CD4-positive, alpha-beta memory T cell (primary cell): ENCODE measurements at places on chromosomes 12 and 14. TPM values are rescaled to one million over a fixed set of nuclear protein-coding genes. Genes with fewer than 3 reads are reported as not detected.

GRCh38 chr14:51481643-51482042 lies 170.1 kb upstream of the FRMD6 start:
- no peak for DNase-seq

DNA sequence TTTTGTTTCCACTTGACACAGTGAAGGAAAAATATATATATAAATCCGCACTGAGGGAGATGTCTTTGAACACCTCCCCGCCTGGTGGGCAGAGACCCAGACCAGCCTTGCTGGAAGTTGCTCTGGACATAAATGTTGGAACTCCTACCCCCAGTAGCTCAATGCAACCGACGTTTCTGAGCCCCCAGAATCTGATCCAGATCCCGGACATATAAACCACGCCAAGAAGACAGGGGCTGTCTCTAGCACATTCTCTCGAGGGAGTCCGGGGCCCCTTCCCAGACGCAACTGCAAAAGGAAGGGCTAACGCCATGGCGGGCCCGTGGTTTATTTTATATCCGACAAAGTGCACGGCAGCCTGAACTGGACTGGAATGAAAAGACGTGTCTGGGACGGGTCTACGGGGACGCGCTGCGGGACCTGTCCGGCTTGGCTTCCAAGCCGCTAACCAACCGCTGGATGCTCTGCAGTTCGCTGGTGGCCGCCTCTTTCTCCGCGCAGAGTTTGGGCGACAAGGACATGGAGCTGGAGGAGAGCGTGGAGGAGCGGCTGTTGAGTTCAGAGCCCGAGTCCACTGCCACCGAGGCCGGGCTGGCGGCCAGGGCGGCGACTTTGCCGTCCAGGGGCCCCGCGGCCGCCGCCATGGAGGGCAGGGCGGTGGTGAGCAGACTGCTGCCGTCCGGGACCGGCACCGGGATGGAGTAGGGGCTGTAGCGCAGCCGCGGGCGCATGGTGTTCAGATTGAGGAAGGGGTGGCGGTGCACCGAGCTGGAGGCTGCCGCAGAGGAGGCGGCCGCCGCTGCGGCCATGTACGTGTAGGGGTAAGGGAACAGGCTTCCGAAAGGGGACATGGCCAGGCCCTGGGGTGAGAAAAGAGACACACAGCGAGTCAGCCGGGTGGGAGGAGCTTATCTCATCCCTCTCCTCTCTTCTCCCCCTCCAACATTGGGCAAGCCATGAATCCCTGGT lies 12.2 kb downstream of the TBX3 start:
- DNase-seq, result no peak

DNA sequence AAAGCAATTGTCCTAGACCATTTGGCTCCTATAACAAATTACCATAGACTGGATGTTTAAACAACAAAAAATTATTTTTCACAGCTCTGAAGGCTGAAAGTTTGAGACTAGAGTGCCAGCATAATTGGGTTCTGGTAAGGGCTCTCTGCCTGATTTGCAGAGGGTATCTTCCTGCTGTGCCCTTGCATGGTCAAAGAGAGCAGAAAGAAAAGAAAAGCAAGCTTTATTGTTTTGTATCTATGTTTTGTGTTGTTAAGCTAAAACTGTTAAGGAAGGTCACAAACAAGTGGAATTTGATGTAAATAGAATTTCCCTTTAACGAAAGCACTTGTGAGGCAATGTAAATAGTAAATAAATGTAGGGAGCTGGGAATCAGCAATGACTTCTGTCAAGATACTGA lies 1031.0 kb upstream of the ATXN7L3B start:
- DNase-seq, result no peak

- DNase-seq, result no peak
These were observed 531.2 kb upstream of the MGAT4C start for GRCh38 chr12:86787419-86787818.

DNA sequence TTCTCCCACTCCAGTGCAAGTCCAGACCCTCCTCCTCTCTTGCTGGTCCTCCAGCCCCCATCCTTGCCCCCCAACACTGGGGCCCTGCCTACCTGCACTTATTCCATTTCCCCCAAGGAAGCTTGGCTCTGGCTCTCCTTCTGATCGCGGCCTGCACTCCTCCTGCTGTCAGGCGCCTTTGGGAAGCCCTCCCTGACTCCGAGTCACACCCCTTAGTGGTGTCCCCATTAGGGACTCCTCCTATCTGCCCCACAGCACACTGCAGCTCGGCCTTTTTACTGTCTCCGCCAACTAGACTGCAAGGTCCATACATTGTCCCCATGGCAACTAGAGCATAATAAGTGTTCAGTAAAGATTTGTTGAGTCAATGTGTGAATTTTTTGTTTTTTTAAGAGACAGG lies 32.9 kb downstream of the FIGNL2 start:
- DNase-seq, result no peak

GRCh38 chr12:69676257-69677012 lies 22.7 kb downstream of the BEST3 start:
- DNase-seq, result no peak

- DNase-seq, result no peak
These were observed 206.7 kb upstream of the PWP1 start for GRCh38 chr12:107478881-107479280.

DNA sequence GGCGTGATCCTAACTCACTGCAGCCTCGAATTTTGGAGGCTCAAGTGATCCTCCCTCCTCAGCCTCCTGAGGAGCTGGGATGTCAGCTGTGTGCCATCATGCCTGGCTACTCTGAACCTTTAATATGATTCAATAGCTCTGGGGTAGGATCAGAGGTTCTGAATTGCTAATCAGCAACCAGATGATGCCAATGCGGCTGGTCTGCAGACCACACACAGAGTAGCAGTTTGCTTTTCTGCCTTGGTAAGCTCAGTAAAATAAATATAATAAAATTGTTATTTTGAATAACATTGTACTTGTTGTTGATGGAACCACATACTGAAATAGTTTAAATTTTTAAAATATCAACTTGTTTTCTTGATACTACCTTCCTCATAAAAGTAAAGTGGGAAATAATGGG lies 86.6 kb downstream of the NTN4 start:
- DNase-seq, result no peak

- no peak for DNase-seq
These were observed 216 bp downstream of the IKBIP start for GRCh38 chr12:98644433-98644711.

DNA sequence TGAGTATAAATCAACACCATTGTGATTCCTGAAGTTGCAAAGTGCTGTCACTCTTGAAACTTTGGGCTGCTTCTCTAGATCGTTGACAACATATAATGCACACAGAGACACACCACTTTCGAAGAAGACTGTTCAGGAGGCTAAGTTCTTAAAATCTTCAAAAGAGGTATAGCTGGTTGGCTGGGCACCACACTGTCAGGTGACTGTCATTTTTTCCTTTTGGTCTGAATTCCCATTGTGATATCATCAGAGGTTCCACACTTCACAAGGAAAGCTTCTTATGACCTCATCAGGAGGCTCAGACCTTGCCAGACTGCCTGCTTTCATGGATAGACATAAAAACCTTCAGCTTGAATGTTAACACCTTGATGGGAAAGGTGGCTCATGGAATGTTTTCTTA lies at the start of the genes CAPZA3 and PLCZ1:
CAPZA3 (plus strand) TSS at position 301 of the 400 bp plus-strand sequence. CDS start 150 bp downstream, outside the sequence.
PLCZ1 (minus strand) TSS at position 194 of the 400 bp plus-strand sequence. CDS start 641 bp downstream, outside the sequence.
- DNase-seq, result no peak

GRCh38 chr14:89565607-89566006 lies 148.6 kb upstream of the FOXN3 start:
- DNase-seq, result no peak

MYF5 gene
- not detected for total RNA-seq

SRSF5 gene
- total RNA-seq, result 964 TPM

TEX52 gene
- not detected for total RNA-seq

HNRNPA1 gene
- total RNA-seq, result 1,061 TPM

LRRC10 gene
- not detected for total RNA-seq

PPM1H gene
- total RNA-seq, result 0.06 TPM
